ENCODE measurements at places on chromosomes 4 and X.

DNA sequence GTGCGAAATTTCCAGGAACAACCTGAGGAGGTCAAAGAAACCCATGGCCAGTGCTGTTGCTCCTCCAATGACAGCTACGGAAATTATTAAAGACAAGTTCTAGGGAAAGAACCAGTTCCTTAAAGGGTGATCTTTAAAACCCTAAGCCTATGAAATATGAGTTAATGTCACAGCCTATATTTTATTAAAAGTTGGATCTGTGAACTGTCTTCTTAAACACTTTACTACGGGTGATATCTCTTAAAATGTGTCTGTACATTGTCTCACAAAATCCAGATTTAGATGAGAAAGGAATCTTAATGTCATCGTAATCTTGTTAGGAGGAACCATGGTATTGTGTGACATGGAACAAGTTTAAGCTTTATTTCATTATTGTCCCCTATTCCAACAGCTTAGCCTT lies 46.3 kb upstream of the VCX3B start:
- DNase-seq = no peak

- peak; percentile 66 for DNase-seq
Measured at GRCh38 chr4:159104694-159105414, 2.0 kb downstream of the RAPGEF2 start.

DNA sequence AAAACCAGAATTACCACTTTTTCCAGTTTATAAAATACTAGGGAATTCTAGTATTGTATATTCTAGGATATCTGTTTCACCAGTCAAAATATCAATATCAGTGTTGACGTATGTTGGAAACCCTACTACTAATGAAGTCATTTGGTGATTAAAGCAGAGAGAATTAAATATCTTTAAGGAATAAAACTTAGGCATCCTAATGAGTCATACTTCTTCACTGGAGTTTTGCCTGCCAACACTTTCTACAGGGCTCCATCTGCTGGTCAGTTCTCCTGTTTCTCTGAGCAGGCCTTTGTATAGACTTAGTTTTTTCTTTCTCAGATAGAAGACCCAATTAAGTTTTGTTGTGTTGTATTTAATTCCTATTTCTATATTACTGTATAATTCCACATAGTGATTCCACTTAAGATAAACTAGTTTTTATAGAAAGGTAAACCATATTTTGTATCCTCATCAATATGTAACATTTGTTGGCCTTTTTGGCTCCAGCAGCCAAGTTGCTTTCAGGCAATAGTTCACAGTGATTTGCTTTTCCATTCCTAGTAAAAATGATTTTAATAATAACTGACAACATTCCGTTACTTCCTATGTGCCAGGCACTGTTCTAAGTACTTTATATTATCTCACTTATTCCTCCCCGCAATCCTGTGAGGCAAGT lies 3.5 kb downstream of the AP1AR start:
- peak; percentile 94 for DNase-seq

- DNase-seq = no peak
Measured at GRCh38 chr4:107363125-107363524, 327.0 kb upstream of the DKK2 start.

- DNase-seq = no peak
Measured at GRCh38 chr4:163866728-163867315, 372.3 kb downstream of the TMA16 start.

GRCh38 chr4:13981499-13981898 lies 354.0 kb upstream of the BOD1L1 start:
- no peak for DNase-seq

DNA sequence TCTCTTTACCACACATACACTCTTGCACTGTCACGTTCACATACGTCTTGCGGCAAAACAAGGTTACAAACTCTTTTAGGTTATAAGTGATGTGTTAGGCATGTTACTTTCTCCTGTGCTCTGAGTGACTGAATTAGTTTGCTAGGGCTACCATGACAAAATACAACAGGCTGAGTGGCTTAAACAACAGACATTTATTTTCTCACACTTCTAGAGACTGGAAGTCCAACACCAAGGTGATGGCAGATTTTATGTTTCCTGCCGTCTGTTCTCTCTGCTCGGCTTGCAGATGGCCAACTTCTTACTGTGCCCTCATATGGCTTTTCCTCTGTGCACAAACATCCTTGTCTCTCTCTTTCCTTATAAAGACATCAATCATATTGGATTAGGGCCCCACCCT lies 1224.3 kb upstream of the TENM3 start:
- DNase-seq = no peak

DNA sequence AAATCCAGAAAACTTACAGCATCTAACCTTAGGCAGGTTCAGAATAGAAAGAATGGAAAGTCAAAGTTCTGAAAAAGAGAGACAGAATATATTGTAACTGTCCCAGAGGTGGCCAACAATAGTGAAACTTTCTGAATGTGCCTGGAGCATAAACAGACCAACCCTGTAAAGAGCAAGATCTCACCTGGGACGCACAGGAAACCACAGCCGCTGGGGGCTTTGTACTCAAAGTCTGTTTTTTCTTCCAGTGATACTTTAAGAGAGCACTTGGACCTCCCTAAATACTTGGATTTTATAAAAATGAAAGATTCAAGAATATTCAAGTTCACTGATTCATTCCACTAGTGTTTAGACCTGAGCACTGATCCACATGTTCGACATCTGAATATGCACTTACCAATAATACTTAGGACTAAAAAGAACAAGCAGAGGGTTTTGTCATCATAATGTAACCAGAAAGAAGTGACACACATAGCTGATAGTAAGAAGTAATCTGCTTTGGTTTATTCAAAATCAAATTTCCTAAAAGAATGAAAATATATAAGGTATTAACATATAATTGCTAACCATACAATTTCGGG lies 35.3 kb downstream of the ARAP2 start:
- no peak for DNase-seq

DNA sequence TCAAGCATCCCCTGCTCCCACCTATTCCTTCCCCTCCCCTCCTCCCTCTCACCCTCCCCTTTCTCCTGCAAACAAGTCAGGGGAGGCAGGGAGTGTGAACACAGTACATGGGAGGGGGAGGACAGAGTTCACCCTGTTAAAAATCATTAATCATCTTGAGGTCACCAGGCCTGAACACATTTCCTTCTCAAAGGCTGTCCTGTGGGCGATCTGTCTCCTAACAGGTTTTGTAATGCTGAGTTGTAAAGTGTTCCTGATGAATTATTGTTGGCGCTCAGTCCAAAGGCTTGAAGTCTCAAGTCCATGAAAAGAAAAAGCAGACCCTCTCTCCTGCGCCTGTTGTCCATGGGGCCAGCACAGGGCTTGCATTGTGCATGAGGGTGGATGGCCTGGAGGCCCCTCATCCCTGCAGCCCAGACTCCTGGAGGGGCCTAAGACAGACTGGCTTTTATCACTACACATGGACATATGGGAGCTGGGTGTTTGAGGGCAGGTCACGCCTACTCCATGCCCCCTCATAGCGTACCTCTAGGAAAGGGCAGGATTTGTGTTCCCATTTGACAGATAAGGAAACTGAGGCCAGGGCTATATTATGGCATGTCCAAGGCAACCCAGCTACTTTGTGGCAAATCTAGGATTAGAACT lies 189.1 kb downstream of the RAB28 start:
- DNase-seq = no peak

- DNase-seq = peak; percentile 75
Measured at GRCh38 chr4:106809076-106809475, 227.0 kb downstream of the DKK2 start.

GRCh38 chr4:101282076-101282844 lies 65.1 kb downstream of the PPP3CA start:
- DNase-seq = no peak

GRCh38 chr4:152161676-152162330 lies 374.1 kb downstream of the FBXW7 start:
- DNase-seq = no peak

DNA sequence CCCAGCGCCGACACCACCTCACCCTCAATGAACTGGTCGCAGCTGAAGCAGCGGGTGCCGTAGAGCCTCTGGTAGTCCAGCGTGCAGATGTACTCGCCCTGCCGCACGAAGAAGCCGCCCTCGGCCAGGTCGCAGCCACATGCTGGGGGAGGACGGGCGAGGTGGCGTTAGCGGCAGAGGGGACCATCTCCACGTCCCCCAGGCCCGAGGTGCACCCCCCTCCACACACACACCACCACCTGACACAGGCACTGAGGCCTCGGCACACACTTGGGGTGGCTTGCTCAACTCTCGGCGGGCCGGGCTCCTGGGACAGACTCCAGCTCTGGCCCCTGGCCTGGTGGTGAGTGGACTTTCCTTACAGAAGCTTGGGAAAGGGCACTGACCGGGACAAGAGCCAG lies 61.5 kb downstream of the ABLIM2 start:
- DNase-seq = no peak

All from adipocyte (in vitro differentiated cells).